Femur (tissue), 1 donor: ENCODE measurements at places on chromosomes 16 and 17.

DNA sequence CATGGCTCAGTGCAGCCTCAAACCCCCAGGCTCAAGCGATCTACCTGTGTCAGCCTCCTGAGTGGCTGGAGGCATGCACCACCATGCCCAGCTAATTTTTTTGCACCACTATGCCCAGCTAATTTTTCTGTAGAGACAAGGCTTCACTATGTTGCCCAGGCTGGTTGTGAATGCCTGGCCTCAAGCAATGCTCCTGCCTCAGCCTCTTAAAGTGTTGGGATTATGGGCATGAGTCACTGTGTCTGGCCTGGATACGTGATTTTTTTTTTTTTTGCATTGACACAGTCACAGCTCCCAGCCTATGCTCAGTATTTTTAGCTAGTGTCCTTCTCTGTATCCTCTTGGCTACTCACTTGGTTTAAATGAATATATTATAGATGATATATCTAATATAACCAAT lies 377.0 kb upstream of the TNRC6C start:
- no peak for DNase-seq

DNA sequence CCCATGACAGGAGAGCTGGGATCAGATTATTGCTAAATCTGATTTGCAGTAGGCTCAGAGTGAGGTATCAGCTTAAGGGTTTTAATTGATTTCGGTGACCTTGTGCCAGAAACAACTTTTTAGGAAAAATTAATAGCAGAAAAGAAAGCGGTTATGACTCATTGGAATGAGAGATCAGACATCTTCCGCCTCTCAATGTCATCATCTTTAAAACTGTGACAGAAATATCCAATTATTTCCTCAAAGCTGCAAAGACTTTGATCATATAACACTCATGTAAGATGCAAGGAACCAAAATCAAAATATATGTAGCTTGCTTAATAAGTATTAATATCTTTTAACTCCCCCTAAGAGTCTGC lies 190.1 kb upstream of the FOXF1 start:
- DNase-seq = no peak

DNA sequence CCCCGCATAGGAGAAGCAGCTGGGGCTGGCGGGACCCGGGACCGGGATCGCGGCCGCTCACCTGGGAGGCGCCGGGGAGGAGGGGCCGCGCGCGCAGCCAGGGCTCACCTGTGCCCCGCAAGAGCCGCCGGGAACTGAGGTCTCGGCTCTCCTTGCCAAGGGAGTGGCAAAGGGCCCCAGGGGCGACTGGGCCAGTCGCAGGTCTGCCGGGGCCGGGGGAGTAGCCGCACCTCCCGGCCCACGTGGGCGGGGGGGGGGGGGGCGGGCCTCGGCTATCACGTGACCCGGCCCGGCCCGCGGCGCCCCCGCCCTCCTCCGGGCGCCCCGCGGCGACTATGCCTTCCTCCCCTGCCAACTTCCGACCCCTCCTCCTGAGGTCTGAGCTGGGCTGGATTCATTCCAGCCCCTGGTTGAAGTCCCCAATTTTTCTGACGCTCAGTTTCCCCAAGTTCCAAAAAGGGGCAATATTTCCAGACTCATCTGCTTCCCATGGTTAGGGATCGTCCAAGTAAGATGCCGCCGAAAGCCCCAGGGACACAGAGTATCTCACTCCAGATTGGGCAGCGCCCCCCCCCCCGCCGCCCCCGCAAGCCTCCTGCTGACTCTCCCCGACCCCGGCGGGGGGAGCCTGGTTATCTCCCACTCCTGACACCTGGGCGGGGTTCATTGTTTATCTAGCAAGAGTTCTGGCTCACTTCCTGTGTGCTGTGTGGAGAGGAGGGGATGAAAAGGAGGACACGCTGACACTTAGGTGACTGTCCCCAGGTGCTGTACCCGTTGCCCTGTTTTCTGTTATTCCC lies at the start of gene TMC6:
Gene TMC6, minus strand, starts transcription at position 205 of the 800 bp plus-strand sequence. CDS start 1,923 bp downstream, outside the sequence.
- peak; percentile 67 for DNase-seq

DNA sequence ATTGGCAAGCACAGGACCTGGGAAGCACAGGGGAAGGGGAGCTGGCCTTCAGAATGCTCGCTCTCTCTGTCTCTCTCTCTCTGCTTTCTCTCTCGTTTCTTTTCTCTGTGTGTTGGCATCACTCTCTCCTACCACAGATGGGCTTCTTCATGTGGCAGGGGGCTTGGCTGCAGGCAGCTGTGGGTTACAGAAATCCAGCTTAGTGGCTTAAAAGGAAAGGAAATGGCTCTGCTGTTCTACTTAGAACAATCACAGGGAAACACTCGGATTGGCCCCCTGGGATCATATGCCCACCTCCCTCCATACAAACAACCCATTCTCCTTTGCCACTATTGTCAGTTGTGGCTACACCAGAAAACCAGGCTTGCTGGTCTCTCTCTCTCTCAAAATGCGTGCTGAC lies 20.4 kb downstream of the TBX2 start:
- DNase-seq = no peak

GRCh38 chr16:1871974-1872635 lies at the start of gene MEIOB:
TSS of gene MEIOB (minus strand) at chr16:1872164. CDS start at chr16:1868175, 3,989 bp downstream.
- peak; percentile 41 for DNase-seq

GRCh38 chr16:66441586-66442375 lies 14.7 kb downstream of the BEAN1 start:
- no peak for DNase-seq

DNA sequence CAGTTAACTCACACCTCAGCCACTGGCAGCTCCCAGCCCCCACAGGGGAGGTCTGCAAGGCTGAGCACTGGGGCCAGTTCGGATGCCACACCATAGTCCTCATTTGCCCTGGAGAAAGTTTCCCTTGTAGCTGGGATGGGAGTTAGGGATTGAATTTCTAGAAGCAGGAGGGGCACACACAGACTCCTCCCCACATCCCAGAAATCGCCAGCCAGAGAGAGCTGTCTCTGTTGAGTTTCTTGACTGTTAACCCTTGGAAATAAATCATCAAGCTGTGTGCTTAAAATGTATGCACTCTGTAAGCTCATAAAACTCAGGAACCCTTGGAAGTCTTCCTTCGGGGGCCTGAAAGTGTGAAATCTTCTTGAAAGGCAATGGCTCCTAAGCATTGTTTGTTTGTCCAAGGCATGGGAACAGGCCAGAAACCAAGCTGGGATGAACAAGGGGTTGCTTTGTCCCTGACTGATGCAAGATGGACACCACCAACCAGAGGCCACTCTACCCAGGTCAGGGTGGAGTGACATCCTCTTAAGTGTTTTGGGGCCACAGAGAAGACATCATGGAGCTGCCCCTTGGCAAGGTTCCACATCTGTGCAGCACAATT lies 394 bp upstream of the PRM3 start:
- DNase-seq = no peak
